Stimulated activated naive CD4-positive, alpha-beta T cell treated with Interleukin-2 at 50 U/mL for 16 hours (primary cell): ENCODE measurements at places on chromosomes 4 and X.

GRCh38 chr4:173934201-173934600 lies 349.3 kb downstream of the FBXO8 start:
- no peak for DNase-seq

- no peak for DNase-seq
Observed at GRCh38 chr4:8404791-8405515, 35.6 kb downstream of the ACOX3 start.

DNA sequence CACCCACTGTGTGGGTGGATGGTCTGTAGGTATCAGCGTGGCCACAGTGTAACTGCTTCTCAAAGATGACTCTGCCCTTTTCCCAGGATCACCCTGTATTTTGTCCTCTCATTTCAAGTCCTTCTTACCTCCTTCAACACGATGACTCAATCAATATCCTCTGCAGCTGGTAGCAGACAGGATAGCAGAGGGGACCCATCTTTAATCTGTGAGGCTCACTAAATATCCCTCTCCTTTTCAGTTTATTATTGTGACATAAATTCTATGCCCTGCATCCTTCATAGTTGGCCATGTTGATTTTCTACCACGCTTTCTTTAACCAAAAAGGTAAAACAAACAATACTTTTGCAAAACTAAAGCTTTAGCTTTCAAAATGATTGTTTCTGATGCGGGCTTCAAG lies 9.6 kb upstream of the MEPE start:
- no peak for DNase-seq

DNA sequence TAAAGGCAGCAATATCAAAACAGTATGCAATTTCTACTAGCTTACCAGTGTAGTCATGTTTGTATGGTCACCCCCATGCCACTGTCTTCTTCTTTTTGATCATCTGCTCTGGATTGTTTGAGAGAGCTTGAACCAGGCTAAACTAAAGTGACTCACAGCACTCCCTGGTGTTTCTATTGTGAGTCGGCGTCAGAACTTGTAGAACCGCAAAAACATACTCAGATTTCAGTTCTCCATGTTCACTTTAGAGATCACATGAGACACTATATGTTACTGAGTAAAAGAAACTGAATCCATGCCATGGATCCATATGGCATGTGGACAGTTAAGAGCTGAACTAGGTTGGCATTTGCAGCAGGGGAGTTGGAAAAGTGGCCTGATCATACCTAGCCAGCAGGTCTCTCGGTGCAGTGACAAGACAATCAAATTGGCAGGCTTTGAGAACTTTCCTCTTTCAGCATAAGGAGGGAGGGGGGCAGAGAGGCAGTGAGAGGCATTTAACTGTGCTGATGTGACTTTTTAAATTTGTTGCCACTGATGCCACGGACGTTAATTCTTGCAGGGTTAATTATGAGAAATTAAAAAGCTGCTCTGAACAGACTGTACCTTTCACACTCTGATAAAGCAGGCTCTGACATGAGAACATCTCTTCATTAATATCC lies 88.4 kb downstream of the AFF2 start:
- DNase-seq: no peak

- no peak for DNase-seq
Observed at GRCh38 chr4:40682290-40683101, 52.8 kb upstream of the RBM47 start.

GRCh38 chrX:110086162-110086915 lies 83.4 kb downstream of the TMEM164 start:
- DNase-seq: no peak
